Pancreas (tissue), 10 donors: ENCODE measurements at places on chromosomes 7 and 10. TPM values are rescaled to one million over a fixed set of nuclear protein-coding genes. Genes with fewer than 3 reads are reported as not detected.

DNA sequence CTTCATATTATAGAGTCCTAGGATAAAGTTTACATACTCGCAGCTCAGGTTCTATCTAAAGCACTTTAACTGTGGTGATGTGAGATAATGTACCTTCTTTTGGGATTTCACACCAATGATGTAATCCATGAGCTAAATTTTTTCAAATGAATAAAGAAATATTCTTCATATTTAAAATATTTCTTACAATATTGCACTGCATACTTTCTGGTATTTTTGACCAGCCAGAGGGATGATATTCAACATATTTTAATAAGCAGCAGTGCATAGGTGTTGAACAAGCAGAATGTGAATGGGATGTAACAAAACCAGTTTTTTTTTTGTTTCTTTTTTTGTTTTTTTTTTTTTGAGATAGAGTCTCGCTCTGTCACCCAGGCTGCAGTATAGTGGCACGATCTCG is 73.2 kb upstream of the TRIM24 start:
- no peaks in the 10 kb centered on the region for H3K36me3 ChIP-seq
- H3K4me1 ChIP-seq = no peaks in the 10 kb centered on the region
- H3K27ac ChIP-seq = no peak overlapping the region
- no peak for DNase-seq
- no peaks in the 10 kb centered on the region for H3K27me3 ChIP-seq
- no peak overlapping the region for H3K4me3 ChIP-seq

- H3K4me1 ChIP-seq = no peaks in the 10 kb centered on the region
- H3K4me3 ChIP-seq = no peak overlapping the region
- DNase-seq = no peak
- H3K36me3 ChIP-seq = no peaks in the 10 kb centered on the region
- H3K27ac ChIP-seq = no peak overlapping the region
- no peaks in the 10 kb centered on the region for H3K27me3 ChIP-seq
Observed at GRCh38 chr7:101747879-101748345, 69.5 kb upstream of the CUX1 start.

GRCh38 chr10:79322616-79323543 is 24.4 kb upstream of the PPIF start:
- no peaks in the 10 kb centered on the region for H3K4me1 ChIP-seq
- no peaks in the 10 kb centered on the region for H3K36me3 ChIP-seq
- no peaks in the 10 kb centered on the region for H3K27me3 ChIP-seq
- H3K4me3 ChIP-seq = no peak overlapping the region
- peak; percentile 21 for DNase-seq

- H3K27ac ChIP-seq = no peak overlapping the region
- no peaks in the 10 kb centered on the region for H3K4me1 ChIP-seq
- DNase-seq = no peak
- no peak overlapping the region for H3K4me3 ChIP-seq
Observed at GRCh38 chr10:121860810-121861209, 67.0 kb downstream of the ATE1 start.

Gene C7orf33
- not detected for total RNA-seq
